IPS DF 6.9 (cell line): ENCODE measurements at places on chromosomes 3 and 15.

DNA sequence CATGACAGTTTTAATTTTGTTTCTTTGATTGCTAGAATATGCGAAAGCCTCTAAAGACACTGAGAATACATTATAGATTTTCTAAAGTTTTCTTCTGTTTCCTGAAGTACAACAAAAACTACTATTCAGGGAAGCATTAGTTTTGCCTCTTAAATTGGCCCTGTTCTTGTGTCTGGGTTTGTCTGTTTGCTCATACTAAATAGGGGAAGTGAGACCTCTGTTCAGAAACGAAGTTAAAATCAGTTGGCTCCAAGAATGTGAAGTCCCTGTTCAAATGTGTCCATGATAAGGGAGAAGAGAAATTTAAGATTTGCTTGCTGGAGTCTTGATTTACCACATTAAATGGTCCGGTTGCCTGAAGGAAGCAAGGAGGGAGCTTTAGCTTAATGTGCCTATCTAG is 327.3 kb upstream of the GBE1 start:
- DNase-seq: no peak

DNA sequence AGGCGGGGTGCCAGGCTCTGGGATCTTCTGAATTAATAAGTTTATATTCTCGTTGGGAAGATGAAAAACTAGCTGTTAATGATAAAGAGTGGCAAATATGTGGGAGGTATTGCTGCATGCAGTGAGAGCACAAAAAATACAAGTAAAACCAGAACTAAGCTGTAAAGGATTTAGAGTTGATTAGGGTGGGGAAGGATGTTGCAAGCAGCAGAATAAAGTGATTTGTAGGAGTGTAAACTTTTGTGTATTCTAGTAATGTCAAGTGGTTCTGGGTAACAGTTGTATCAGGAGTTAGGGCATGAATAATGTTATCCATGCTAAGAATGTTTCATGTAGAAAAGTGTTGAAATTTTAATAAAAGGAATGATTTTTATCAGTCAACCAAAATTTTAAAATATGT is 18.1 kb downstream of the CRYBG3 start:
- DNase-seq: no peak

GRCh38 chr3:65276551-65276950 is 588.8 kb upstream of the ADAMTS9 start:
- DNase-seq: no peak

DNA sequence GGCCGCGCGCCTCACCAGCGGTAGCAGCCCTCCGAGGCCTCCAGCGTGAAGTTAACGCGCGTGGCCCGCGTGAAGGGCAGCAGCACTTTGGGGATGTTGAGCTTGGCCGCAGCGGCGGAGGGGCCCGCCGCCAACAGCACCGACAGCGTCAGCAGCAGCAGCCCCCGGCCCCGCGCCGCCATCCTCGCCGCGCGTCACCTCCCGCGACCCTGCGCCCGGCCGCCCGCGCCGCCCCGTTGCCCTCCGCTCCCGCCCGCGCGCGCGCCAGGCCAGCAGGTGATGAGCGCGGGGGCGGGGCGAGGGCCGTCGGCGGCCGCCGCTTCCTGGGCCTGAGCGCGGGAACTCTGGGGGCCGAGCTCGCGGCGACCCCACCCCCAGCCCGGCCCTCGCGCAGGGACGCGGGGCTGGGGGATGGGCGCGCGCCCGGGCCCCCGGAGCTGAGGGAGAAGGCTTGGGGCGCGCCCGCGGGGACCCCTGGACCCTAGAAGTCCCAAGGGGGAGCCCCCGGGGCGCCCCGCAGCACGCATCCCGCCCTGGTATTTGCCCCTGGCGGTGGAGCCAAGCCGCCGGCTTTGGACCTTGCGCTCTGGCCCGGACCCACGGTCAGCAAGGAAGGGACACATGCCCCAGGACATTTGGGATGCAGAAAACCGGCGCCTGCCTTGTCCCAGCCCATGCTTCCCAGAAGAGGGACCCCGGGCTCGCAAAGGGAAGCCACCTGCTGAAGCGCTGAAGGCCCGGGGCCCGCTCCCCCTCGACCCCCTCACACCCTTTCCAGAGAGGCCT is at the start of gene NUP210:
TSS of gene NUP210 (minus strand) at position 278 of the 786 bp plus-strand sequence. CDS start at position 182, 96 bp downstream.
- DNase-seq: no peak

GRCh38 chr3:126104742-126105605 is 21.1 kb upstream of the SLC41A3 start:
- DNase-seq: no peak

DNA sequence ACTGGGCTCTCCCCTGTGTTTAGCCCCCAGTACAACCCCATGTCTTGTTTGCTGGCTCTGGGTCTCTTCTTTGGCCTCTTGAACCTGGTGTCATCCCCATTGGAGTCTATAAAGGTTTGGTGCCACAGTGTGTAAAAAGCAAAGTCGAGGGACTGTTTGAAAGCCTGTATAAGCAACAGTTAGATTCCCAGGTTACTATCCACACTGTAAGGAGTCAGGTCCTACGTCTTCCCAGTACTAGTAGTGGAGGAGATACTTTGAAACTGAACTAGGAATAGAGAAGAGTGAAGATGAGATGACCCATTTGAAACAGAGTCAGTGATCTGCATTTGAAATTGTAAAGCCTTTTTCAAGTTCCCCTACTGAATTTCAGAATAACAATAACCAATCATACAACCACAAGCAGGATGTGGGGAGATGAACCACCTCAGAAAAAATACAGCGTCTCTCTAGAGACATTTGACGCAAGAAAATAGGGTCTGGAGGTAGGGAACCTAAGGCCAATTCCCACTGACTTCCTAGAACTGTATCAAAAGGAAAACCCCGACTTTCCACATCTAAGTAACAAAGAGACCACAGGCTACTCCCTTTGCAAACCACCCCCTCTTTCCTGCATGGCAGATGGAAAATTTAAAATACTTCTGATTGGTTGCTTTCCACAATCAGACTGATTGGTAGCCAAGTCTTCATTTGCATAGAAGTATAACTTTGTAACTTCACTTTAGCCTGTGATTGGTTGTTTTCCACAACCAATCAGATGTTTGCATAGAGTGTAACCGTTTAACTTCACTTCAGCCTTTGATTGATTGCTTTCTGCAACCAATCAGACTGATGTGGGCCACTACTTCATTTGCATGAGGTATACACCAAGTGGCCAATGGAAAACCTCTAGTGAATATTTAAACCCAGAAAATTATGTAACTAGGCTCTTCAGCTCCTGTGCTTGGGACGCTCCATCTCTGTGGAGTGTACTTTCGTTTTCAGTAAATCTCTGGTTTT is 49.9 kb upstream of the NEDD4 start:
- no peak for DNase-seq
